GM04503 (cell line): ENCODE measurements at places on chromosomes 1 and 21.

- DNase-seq = no peak
Measured at GRCh38 chr1:86460998-86461397, 7.7 kb upstream of the CLCA1 start.

DNA sequence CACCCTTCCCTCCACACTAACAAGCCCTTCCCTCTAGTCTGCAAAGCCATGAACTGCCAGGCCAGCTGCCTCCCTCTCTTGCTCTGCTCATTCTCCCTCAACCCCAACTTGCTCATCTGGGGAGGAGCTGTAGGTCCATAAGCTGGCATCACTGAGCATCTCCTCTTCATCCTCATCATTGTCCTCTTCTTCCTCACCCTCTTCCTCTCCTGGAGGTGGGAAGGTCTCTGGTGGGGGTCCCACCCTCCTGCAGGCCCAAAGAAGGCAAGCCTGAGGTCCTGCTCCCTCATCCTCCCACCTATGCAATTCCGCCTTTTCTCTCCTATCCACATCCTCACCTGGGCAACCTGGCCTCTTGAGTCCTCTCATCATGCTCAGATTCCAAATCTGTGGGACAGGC, 2.7 kb downstream of the ZNF692 start:
- no peak for DNase-seq

DNA sequence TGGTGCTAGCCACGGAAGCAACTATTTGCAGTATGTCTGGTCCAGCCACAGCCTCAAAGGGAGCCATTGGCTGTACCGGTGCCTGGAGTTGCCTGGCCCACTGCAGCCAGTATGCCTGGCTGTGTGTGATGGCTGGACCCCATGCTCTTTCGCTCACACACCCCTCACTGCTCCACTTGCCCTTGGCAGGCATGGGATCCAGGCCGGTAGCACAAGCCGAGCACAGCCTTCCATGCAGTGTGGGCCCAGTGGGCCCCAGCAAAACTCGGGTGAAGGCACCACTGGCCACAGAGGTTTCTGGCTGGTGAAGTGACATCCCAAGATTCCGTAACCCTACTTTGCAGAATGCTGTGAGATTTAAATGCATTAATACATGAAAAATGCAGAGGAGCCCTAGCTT, 665.8 kb downstream of the PLPP3 start:
- DNase-seq = no peak

DNA sequence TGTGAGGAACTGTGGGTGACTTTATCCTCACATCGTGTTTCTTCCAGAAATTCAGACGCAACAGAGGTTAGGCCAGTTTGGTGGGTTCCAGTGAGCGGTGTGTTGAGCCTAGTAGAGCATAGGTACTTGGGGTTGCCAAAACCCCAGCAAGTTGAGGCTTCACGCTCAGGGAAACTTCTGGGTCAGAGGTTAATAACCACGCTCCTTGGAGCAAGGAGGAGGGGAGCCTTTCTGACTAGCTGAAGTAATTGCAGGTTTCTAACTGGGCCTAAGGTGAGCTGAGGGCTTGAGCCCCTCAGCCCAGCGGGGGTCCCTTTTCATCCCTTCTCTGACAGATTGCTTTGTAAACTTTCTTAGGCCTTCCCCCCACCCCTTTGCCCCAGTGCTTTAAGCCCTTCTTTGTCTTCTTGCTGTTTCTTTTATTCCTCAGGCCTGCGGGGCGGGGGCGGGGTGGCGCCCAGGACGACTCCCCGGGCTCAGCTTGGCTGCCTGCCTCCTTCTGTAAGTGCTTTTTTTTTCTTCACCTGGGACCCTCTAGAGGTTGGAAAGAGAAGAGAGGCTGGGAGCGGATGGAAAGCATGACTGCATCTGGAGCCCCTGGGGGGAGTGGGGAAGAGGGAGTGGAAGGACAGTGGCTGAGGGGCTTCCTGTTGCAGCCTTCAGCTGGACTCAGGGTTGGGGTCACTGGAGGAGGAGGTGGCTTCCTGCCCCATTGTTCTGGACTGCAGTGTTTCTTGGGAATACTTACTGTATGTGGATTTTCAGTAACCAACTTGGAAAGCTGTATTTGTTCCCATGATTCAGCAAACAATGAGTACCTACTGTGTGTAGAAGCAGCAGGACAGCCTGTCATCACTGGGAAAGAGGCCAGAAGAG, 1.3 kb upstream of the ZNF436 start:
- DNase-seq = no peak

GRCh38 chr1:205369701-205370123, 13.0 kb upstream of the KLHDC8A start:
- DNase-seq = no peak

- no peak for DNase-seq
Measured at GRCh38 chr1:201302163-201303152, 19.2 kb downstream of the PKP1 start.

- no peak for DNase-seq
Measured at GRCh38 chr1:199550199-199551065, 477.1 kb upstream of the NR5A2 start.

- DNase-seq = no peak
Measured at GRCh38 chr1:90936061-90936460, 85.8 kb downstream of the ZNF644 start.

DNA sequence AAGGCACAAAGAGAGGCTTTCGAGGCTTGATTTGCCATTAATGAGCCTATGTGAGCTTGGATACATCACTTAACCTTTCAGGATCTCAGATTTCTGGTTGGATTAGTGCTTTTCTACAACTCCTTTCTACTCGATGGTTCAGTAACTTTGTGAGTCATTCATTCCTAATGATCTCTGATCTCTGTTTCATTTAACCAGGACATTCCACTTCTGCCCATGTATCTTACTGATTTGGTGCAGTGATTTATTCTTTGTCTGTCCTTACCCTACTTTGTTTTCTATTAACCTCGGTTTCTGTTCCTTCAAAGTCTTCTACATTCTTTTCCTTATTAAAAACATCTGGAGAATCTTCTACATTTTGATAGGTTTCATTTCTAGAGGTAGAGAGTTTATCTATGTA, 94.6 kb upstream of the ZBTB18 start:
- no peak for DNase-seq

DNA sequence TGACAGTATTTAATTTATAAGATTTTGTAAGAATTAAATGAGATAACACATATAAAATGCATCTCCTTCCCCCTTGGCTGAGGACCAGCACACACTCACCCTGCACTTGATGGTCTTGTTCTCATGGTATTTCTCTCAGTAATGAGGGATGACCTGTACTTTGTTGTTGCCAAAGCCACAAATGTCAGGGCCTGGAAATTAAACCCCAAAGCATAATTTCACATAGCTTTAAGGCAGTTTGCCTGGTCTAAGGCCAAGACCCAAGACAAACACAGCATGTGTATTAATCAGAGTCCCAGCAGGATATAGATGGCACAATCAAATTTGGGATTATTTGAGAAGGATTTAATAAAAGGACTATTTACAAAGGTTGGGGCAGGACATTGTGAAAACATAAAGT, 48.6 kb upstream of the EPS15 start:
- DNase-seq = peak; percentile 92

DNA sequence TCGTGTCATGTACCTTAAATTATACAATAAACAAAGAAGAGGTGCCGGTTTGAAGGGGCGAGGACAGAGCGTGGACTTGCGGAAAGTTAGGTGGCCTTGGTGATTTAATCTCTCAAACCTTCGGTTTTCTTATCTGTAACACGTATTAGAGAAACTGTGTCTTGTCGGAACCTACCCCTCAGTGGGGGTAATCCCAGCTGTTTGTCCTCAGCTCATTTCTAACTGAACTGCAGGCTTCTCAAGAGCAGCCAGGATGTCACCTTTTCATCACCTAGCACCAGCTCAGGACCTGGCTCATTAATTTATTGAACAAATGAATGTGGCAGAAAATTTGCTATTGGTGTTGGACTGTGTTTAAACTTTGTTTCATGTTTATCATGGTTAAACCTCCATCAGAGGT, 31.2 kb downstream of the ITSN1 start:
- no peak for DNase-seq

- DNase-seq = no peak
Measured at GRCh38 chr1:171110621-171111326, 20.1 kb downstream of the FMO3 start.

- no peak for DNase-seq
Measured at GRCh38 chr1:245837718-245838117, 669.4 kb downstream of the SMYD3 start.

GRCh38 chr1:147337040-147337630, 94.7 kb downstream of the CHD1L start:
- no peak for DNase-seq

DNA sequence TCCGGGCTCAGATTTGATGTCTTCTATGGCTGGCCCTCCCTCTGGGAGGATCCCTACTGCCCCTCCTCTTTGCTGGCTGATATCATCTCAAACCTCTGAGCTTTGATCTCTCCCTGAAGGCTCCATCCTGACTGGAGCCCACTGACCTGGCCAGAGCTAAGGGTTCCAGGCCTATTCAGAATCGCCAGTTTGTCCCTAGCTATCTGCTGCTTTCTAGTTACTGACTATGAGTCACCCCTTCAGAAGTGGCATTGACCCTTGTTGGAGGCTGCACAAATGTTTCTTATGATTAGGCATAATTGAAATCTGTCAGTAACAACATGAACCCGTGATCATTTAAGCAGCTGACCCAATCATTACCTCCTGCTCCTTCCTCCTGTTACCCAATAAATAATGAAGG, 87.1 kb downstream of the ABCA4 start:
- DNase-seq = no peak

DNA sequence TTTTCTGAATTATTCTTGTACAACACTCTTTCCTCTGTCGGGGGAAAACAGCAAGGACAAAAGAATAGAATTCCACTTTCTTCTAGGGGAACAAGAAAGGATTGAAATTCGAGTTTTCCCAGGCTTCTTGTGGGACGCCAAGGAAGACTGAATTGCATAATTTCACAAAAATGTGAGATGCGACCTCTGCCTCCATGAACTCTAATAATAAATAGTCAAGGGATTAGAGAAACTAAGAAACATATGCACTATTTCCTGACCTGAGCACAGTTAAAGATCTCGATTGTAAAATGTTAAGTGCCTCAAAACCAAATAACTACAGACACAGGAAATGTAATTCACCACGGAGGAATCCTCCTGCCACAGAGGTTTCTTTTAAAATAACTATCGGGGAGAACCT, 117.3 kb upstream of the MARK1 start:
- DNase-seq = no peak

GRCh38 chr1:169570172-169570574, 16.1 kb downstream of the F5 start:
- no peak for DNase-seq

GRCh38 chr1:91124989-91125417, 103.2 kb upstream of the ZNF644 start:
- no peak for DNase-seq

DNA sequence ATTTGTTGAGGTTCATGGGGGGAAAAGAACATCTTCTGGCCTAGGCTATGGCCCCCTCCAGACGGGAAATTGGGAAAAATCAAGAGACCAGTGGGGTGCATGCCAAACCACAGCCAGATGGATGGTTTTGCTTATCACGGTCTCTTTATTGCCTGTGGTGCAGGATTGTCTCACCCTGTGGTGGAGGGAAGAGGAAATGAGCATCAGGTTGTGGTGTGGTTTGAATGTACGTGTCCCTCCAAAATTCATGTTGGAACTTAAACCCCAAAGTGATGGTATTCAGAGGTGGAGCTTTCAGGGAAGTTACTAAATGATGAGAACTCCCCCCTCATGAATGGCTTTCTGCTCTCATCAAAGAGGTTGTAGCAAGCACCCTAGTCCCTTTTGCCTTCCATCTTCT, 525.7 kb downstream of the NPHP4 start:
- no peak for DNase-seq

DNA sequence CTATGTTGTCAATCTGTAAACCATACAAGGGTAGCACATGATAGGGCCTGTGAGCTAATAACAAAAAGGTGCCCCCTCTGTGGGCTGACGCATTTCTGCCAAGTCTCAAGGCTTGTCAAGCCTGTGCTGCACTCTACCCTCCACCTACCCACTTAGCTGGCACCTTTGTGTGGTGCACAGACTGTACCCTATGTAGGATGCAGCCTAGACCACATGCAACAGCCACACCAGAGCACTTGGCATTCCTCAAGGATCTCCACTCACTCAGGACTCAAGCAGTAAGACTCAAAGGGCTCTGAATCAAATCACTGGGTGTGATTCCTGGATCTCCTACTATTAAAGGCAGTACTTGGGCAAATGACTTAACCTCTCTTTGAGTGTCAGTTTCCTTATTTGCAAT, 133.5 kb downstream of the BEND5 start:
- DNase-seq = no peak

- DNase-seq = no peak
Measured at GRCh38 chr1:109391157-109391556, 6.6 kb downstream of the SORT1 start.

DNA sequence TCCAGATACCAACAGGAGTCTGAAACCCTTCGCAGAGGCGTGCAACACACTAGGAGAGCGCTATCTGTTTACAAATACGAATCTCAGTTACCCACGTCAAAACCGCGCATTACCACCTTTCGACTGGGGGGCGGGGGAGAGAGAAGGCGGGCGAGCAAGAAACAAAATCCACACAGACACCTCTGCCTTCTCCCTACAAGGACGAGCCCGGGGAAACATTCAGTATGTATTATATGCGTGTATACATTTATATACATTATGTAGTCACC, 722 bp downstream of the TUT4 start:
- no peak for DNase-seq

DNA sequence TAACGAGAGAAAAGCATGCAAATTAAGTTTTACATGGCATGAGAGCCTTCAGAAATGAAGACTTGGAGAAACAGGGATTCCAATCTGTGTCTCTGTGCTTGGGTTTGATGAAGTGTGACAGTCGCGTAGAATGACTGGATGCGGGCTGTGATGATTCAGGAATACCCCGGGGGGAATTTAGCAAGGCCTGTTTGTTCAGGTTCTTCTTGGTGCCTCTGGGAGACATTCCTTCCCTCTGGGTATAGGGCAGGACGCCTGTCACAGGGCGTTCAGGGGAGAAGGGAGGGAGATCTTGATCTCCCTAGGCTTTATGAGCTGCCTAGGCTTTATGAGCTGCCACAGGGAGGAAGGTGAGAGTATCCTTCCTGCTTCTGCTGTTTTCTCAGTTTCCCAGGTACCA, 36.6 kb downstream of the DOP1B start:
- DNase-seq = no peak

GRCh38 chr1:37410815-37411214, 63.6 kb upstream of the ZC3H12A start:
- DNase-seq = no peak

GRCh38 chr1:160238408-160238807, 23.9 kb downstream of the DCAF8 start:
- no peak for DNase-seq

DNA sequence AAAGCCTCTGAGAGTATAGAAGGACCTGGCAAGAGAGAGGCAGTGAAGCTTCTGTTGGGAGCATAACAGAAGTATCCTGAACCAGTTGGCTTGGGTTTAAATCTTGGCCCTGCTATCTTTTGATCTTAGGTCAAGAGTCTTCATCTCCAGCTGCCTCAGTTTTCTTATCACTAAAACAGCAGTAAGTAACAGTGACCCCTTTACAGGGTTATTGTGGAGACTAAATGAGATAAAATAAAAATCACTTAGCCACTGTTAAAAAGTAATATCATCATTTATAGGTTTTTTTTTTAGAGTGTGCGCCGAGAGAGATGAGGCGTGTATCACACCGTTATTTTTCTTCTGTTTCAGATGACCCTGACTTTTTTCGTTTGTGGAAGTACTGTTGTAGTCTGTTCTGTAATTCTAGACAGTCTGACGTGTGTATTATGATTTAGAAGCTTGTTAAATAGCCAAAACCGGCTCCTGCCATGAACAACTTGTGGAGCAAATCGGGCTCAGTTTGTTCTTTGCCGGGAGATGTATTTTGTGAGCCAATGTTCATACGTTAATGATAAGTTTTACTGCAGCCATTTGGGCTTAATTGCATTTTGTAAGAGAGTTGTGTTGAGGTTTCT, 1.1 kb downstream of the THRAP3 start:
- no peak for DNase-seq

GRCh38 chr1:63787875-63788274, 14.1 kb downstream of the ROR1 start:
- DNase-seq = no peak
